ENCODE measurements at places on chromosomes 12 and 14.

DNA sequence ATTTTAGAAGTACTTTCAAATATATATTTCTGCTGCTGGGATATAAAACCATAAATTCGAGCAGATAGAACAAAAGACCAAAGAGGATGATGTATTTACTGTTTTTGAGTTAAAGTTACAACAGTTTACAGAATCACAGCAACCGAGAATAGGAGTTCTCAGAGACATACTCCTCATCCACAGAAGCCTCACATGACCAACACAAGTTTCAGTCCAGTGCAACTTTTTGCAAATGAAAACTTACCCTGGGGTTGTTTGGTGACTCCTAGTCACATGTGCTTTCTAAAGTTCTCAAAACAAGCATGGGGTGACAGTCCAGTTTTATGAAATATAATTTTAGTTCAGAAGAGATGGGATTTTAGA, 117.1 kb downstream of the PRKCH start:
- no peak for DNase-seq

DNA sequence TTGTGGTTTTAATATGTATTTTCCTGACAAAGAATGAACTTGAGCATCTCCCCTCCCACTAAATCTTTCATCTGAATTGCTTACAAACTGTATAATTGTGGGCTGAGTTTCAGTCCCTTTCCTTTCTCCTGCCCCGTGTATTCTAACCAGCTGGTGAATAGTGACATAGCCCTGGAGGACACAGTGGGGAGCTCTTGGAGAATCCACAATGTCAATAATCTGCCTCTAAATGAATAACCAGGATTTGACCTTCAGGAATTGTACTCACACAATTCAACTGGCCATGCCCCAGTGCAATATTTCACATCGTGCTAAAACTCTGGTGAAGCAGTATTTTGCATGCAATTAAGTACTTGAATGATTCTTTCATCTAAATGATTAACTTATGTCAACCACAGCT, 177.2 kb downstream of the C12orf42 start:
- DNase-seq, result no peak

DNA sequence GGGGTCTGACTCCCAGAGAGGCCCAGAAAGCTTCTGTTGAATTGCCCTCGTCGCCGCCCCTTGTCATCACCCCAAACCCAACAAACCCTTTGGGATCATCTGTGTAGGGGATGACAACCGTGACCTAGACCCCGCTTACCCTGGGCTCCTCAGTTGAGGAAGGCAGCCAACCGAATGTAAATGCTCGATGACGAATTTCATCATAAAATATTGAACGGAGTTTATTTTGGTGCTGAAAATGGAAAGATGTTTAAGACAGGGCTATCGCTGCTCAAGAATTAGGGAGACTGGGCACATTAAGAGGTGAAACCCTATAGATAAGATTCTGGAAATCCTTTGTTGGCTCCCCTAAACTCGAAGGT, 512 bp downstream of the ACTR10 start:
- DNase-seq, result no peak

DNA sequence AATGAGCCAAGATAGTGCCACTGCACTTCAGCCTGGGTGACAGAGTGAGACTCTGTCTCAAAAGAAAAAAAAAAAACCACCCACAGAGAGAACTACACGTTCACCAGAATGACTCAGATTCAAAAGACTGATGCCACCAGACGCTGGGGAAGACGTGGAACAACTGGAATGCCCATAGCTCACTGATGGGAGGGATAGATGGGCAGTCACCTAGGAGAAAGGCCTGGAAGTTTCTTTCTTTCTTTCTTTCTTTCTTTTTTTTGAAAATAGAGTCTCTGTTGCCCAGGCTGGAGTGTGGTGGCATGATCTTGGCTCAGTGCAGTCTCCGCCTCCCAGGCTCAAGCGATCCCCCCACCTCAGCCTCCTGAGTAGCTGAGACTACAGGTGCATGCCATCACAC, 10.0 kb upstream of the KLC1 start:
- no peak for DNase-seq

DNA sequence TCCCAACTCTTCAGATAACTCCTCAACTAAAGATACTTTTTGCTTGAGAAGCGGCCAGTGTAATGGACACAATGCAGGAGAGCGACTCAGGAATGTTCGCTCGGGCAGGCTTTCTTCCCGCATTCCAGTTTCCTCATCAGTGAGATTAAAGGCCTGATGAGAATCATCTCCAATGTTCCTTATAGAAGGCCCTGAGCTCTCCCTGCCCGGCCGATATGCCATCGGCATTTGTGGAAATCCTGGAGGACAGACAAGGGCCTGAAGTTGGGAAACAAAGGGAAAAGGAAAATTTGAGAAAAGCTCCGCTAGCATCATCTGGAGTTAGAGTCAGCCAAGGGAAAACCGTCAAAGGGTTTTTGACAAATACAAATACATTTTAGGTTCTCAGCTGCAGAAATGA, 38.0 kb upstream of the FOXN3 start:
- no peak for DNase-seq

DNA sequence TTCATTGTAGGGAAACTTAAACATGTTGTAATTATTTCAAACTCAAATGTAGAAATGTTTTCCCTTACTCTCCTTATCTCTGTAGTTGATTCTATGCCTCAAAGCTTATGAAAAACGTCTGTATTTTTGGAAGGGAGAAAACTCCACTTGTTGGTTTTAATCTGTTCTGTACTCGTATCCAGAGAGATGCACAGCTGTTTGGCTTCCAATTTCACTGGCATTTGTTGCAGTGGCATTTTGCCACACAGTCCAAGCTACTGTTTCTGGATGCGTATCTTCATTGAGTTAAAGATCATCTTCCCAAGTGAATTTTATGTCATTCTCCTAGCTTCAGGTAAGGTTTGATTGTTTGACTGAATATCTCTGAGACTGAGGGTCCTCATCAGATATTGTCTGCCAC, 481.4 kb downstream of the TRHDE start:
- no peak for DNase-seq

GRCh38 chr14:68295316-68295816, 475.8 kb downstream of the RAD51B start:
- no peak for DNase-seq

DNA sequence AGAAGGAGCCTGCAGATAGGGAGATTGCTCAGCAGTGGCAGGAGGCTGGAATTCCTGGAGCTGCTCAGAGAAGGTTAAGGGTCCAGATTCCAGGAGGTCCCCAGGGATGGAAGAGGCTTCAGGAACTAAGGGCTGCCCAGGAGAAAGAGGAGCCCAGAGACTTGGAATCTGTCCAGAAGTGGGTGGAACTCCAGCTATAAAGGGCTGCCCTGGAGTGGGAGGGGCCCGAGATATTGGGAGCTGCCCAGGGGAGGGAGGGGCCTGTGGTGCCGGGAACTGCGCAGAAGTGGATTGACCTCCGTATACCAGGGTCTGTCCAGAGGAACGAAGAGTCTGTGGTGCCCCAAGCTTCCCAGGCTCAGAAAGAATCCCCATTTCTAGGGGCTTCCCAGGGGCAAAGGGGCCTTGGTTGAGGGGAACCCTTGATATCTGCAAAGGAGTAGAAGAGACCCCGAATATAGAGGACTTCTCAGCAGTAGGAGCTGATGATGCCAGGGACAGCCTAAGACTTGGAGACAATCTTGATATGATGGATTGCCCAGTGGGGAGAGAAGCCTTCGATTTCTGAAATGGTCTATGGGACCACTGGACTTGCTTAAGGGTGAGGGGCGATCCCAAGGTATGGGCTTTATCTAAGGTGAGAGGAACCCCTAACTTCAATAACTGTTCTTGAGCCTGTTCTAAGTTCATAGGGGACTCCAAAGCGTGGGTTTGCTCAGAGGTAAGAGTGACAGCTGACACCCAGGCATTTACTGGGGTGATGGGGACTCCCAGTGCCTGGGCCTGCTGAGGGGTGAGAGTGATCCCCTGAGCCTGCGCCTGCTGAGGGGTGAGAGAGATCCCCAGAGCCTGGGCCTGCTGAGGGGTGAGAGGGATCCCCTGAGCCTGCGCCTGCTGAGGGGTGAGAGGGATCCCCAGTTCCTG, 45.0 kb downstream of the FAM186A start:
- DNase-seq, result no peak

DNA sequence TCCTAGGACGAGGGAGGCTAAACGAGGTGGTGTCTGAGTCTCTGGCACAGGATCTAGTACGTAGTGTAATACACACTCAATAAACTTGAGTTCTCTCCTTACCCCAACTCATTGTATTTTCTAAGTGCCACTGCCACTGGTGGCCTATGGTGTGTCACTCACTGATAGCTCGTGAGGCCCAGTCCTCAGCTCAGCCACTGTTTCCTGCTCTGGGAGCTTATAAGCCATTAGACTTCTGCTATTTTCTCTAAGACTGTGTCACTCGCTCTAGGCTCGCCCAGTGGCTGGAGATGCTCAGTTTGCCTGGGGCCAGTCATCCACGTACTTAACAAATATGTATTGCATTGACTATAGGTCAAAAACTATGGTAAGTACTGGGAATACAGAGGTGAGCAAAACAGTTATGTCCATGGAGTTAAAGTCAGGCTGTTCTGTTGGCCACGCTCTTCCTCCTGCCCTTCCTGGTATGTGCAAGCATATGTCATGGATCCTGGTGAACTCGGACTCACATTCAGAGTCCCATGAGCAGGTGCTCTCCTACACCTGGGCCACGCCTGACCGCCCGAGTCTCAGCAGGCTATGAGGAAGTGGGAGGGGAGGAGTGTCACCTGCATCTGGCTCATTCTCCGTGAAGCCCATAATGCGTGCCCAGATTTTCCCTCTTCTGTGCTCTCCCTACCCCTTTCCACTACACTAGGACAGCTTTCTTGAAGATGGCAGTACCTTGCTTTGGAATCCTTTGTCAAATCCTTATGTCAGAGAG, 41.6 kb downstream of the DEGS2 start:
- DNase-seq, result no peak

DNA sequence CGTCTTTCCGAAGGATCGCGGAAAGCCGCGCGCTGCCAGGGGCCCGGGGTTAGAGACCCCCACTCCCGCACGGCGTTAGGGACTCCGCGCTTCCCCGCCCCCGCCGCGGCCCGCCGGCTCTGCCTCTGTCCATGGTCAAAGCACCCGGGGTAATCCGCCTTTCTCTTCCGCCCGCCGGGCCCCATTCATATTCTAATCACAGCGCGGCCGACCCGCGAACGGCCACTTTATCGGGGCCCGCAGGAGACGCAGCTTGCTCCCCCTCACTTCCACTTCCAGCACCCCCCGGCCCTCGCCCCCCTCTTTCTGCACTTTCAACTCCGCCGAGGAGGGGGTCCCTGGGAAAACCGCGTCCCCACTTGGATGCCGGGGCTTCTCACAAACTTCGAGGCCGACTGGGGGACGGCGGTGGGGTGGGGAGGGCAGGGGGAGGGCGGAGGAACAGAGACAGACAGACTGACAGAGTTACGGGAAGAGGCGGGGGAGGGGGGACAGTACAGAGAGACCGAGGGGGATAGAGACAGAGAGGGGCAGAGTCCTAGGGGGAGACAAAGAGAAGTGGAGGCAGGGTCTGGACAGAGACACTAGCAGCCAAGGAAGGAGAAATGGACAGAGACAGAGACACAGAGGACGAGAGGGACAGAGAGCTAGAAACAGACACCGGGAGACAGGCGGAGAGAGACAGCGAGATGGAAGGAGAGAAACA, 1.1 kb upstream of the RFX4 start:
- DNase-seq, result no peak

GRCh38 chr14:66383771-66384170, 102.4 kb upstream of the CCDC196 start:
- DNase-seq, result no peak

- no peak for DNase-seq
Observed at GRCh38 chr12:32466986-32467711, 67.8 kb downstream of the FGD4 start.

DNA sequence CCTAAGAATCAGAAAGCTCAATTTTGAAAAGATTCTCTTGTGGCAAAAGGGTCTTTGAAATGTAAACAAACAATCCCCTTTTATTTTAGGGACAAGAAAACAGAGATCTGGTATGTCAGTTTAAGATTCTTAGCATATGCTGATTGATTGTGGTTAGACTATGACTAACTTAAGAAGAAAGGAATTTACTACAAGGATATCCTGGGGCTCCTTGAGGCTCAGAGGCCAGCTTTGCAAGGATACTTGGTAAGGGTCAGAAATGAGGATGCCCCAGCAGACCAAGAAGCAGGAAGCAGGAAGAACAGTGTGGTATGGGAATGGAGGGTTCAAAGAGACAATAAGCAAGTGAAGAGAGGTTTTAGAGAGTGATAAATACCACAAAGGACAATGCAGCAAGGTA, 474.6 kb downstream of the ETNK1 start:
- DNase-seq, result no peak
